ENCODE measurements at places on chromosomes 2 and 18. TPM values are rescaled to one million over a fixed set of nuclear protein-coding genes. Genes with fewer than 3 reads are reported as not detected.

Gene DSG1
- total RNA-seq = not detected

Gene PLEKHH2
- 0.51 TPM for total RNA-seq

Gene AQP12A
- not detected for total RNA-seq

DNA sequence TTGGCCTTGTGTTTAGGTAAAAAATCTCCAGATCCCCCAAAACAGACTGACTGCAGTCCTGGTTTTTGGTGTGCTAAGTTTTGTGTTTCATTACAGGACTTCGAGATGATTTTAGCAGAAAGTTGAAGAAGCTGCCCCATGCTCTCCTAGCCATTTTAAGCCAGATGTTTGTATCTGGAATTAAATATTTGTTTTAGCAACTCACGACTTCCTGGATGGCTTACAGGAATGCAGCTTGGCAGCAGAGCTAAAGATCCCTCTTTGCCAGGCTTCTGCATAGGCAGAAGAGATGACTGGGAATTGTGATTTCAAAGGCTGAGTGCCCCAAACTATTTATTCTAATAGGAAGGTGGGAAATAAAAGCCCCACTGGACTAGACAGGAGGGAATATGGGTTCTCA lies 31.1 kb downstream of the ONECUT2 start:
- no peak for DNase-seq

GRCh38 chr2:140085674-140086073 lies 1305.5 kb upstream of the NXPH2 start:
- DNase-seq = no peak

- DNase-seq = peak; percentile 77
Measured at GRCh38 chr2:216362730-216363129, 9.6 kb downstream of the MARCHF4 start.

GRCh38 chr2:234395891-234396420 lies 100.9 kb downstream of the ARL4C start:
- no peak for DNase-seq

DNA sequence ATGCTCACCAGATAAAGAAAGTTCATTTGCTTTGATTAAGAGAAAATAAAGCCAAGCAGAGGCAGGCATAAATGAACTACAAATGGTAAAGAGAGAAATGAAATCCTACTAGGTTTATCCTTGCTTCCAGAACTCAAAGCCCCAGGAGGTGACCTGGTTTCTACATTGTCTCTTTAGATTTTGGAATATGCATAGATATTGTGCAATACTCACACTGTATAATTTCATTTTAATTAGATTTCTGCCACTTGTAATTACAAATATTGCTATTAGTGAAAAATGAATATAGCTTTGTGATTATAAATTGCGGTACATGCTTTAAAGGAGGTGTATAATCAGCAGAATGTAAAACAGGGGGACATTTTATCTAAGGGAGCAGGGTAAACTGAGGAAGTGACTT lies 76.9 kb upstream of the NRXN1 start:
- DNase-seq = no peak

DNA sequence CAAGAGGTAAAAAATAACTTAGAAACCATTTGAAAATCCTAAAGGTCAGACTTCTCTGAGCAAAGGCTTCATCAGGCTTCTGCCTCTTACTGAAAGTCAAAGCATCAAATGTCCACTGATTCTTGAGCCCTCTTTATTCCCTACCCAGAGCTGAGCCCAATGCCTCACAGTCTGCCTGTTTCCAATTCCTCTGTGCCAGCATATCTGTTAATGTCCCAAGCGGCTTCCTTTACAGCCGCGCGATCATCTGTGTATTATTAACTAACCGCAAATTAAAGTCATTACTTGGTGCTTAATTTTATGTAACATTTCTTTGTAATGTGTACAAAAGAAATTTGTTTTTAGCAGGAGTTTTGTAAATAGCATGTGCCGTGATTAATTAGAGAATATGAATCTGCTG lies 418.8 kb upstream of the HNRNPA3 start:
- no peak for DNase-seq

GRCh38 chr18:34771958-34772357 lies 61.9 kb downstream of the DTNA start:
- no peak for DNase-seq

- DNase-seq = no peak
Measured at GRCh38 chr2:182456784-182457183, 29.9 kb upstream of the PDE1A start.

GRCh38 chr2:42092084-42092996 lies 44.5 kb downstream of the PKDCC start:
- no peak for DNase-seq

GRCh38 chr2:231331533-231331932 lies 64.0 kb upstream of the B3GNT7 start:
- no peak for DNase-seq

- no peak for DNase-seq
Measured at GRCh38 chr2:64586883-64587481, 62.9 kb downstream of the AFTPH start.

DNA sequence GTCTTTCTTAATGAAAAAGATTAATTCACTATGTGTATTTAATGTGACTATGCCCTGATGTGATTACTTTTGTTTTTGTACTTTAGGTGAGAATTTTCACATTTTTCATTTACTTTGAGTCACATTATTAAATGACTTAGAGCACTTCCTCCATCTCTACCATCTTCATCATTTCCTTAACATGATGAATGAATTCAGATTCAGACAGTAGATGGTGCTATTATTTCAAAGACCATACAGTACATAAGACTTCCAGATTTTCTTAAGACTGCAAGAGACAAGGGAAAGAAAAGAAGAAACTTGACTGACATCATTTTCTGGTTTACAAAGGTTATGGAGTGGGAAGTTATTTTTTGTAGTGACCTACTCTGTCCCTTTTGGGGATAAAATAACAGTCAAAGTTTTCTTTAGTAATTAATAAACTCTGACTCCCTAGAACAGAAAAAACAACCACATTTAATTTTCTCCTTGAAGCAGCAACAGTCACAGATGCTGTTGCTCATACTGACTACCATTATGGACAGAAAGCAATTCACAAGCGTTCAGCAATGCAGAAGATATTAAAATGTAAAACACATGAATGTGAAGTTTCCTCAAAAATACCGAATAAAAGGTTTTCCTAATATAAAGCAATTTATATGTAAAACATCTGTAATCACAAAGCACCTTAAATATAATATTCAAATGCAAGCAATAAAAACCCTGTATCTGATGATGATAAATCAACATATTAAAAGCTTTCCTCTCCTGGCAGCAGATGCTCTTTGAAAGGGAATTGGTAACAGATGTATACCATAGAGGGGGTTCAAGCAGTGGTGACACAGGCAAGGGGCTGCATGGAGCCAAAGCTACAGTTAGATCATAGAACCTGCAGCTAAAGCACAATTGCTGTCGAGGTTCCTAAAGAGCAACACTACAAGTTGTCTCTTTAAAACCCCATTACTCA lies 1010.9 kb upstream of the NXPH2 start:
- DNase-seq = no peak
